Activated T-cell treated with anti-CD3 and anti-CD28 coated beads, Interleukin-2, amount 50 U/mL, for 24 hours (primary cell): ENCODE measurements at places on chromosomes 1 and 21.

DNA sequence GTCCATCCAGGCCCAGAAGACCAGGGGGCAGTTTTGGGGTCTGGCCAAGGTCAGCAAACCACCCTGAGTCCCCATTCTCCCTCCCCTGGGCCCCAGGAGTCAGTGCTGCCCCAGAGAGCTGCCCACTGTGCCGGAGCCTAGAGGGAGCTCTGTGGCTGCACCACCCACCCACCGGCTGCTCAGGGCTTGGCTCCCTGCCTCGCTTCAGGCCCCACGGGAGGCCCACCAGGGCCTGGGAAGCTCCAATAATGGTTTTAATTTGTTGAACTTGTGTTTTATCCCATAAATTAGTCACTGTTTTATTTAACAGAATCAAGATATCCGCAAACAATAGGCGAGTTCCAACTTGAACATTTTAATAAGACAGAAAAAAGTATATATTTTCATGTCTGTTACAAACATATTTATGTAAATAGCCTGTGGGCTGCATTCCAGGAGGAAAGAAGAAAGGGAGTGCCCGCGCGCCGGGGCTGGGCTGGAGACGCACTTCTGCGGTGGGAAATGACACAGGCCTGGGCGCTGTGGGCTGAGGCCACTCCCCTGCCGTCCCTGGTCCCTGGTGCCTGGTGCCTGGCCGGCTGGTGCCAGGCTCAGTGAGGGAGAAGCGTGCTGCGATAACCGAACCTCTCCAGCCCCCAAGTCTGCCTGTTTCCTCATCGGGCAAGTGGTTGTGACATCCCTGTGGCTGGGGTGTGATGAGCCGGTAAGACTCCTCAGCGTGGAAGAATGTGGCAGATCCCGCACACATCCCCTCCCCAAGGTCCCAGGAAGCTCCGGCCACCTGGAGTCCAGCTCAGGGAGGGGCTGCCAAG, 160.5 kb downstream of the PEX14 start:
- DNase-seq = no peak

- no peak for DNase-seq
Observed at GRCh38 chr1:7684132-7684531, 87.0 kb upstream of the VAMP3 start.

GRCh38 chr1:171576144-171576543, 45.9 kb upstream of the MYOCOS start:
- no peak for DNase-seq

GRCh38 chr1:161273402-161273801, 14.9 kb downstream of the PCP4L1 start:
- DNase-seq = no peak
